ENCODE measurements at places on chromosomes 16 and 17. TPM values are rescaled to one million over a fixed set of nuclear protein-coding genes. Genes with fewer than 3 reads are reported as not detected.

Gene TEKT3
- total RNA-seq: not detected

- DNase-seq: no peak
- H3K36me3 ChIP-seq: no peaks in the 10 kb centered on the region
- peaks cover 25% of the 10 kb centered on the region for H3K4me1 ChIP-seq
- H3K27ac ChIP-seq: peak within 1 kb of the TSS; percentile 93
These were observed at the start of gene BCKDK for GRCh38 chr16:31108035-31108793. Gene BCKDK, plus strand, starts transcription at chr16:31108386. Its CDS starts 838 bp downstream, at chr16:31109224.

- peak overlapping the region; percentile 41 for H3K4me3 ChIP-seq
- H3K27ac ChIP-seq: peak overlapping the region; percentile 75
- H3K27me3 ChIP-seq: no peaks in the 10 kb centered on the region
These were observed 45.5 kb downstream of the CYTH1 start for GRCh38 chr17:78736526-78737079.

DNA sequence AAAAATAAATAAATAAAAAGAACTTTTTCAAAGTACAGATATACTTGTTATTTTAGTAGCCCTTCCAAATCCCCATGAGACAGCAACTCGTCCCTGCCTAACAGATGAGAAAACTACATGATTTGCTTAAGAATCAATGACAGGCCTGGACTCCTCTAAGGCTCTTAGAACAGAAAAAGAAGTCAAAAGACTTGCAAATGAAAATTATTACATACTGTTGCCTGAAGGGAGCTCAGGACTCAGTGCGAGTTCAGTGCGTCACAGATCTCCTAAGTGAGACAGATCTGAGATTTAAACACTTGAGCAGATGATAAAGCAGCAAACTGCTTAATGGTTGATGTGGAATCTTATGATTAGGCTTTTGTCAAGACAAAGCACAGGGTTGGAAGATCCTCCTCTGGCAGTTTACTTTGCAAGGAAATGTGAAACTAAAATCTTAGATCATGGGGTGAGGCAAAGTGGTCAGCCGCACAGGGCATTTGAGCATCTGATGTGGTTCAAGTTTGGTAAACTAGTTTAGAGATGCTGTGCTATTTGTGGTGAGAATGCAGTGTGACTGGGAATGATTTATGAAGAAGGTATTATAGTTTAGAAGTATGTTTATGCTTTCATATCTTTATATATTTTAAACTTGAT lies 138.1 kb downstream of the TRIM37 start:
- no peaks in the 10 kb centered on the region for H3K36me3 ChIP-seq
- no peak overlapping the region for H3K4me3 ChIP-seq
- no peaks in the 10 kb centered on the region for H3K4me1 ChIP-seq
- H3K27ac ChIP-seq: no peak overlapping the region

GRCh38 chr16:14324581-14324980 lies 253.5 kb downstream of the MRTFB start:
- no peaks in the 10 kb centered on the region for H3K27me3 ChIP-seq
- H3K36me3 ChIP-seq: no peaks in the 10 kb centered on the region
- H3K27ac ChIP-seq: no peak overlapping the region
- peaks cover 10% of the 10 kb centered on the region for H3K4me1 ChIP-seq

- DNase-seq: no peak
- no peaks in the 10 kb centered on the region for H3K36me3 ChIP-seq
- no peak overlapping the region for H3K27ac ChIP-seq
- no peak overlapping the region for H3K4me3 ChIP-seq
- H3K27me3 ChIP-seq: no peaks in the 10 kb centered on the region
These were observed 2.6 kb upstream of the ABCC3 start for GRCh38 chr17:50631908-50632571.

Measured in vagina (tissue), 2 donors.